GM20000 (cell line): ENCODE measurements at places on chromosomes 5 and 9.

GRCh38 chr9:74322661-74323314 lies 174.3 kb upstream of the RORB start:
- no peak for DNase-seq

- DNase-seq = no peak
These were observed 35.8 kb downstream of the WNK2 start for GRCh38 chr9:93219692-93220091.

- DNase-seq = no peak
These were observed 212.4 kb downstream of the DTWD2 start for GRCh38 chr5:118775790-118776499.

- no peak for DNase-seq
These were observed 230.7 kb downstream of the SEMA6A start for GRCh38 chr5:116343961-116344360.

DNA sequence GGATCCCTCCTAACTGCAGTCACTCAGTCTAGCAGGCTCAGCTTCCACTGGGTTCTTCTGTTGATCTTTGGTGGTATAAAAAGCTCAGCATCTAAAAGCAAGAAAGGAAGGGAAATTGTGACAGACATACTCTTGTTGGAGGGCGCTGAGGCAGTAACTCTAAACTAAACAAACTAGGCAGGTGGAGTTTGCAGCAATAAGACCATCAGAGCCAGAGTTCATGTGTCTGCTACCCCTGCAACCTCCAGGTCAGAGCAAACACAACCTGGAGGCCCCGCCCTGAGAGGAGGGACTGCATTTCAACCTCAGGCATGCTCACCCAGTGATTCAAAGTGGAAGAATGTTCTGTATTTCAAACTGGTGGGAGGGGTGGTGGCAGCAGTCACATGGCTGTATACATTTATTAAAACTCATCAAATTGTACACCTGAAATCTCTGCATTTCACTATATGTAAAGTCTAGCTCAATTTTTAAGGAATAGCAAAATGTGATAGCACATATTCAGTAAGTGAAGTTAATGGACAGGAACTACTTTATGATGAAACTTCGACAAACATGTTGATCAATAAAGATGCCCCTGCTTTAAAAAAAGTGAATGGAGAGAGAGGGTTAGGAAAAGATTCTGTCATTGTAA lies 7.1 kb downstream of the ACTL7A start:
- no peak for DNase-seq

GRCh38 chr5:131986161-131986912 lies 25.1 kb downstream of the ACSL6 start:
- no peak for DNase-seq

- no peak for DNase-seq
These were observed 130.0 kb downstream of the ENC1 start for GRCh38 chr5:74510476-74511075.

DNA sequence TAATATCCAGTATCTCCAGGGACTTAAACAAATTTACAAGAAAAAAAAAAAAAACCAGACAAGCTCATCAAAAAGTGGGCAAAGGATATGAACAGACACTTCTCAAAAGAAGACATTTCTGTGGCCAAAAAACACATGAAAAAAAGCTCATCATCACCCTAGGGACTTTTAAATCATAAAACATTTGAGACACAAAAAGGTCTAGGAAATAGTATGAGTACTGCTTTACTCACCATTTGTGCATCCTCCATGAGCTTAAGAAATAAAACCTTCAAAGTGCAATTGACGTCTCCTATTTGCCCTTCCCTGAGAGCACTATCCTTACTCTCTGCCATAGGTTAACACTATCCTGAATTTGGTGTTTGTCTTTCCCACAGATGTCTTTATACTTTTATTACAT lies 193.7 kb upstream of the NREP start:
- DNase-seq = no peak

DNA sequence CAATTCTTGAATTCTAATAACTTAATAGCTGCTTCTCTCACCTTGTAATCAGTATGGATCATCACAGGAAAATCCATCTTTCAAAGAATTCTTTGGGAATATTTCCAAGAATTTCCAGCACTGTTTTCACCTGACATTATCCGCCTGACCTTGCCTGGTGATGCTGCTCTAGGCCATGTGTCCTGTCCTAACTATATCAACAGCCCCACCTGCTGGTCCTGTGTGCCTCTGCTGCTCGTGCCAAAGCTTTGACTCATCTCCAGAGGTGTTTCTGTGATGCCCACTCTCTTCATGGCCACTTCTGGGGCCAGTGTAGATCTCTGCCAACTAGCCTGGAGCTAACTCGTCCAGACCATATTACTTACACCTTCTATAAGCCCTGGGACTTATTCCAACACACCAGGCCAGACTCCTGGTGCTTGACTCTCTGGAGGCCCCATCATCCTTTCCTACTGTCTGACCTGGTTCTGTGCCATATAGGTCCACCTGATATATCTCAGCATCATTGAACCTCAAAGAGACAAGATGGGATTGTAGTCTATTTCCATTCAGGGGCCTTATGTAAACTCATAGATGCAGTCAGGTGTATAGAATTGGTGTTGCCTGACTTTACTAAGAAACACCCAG lies 67.5 kb upstream of the CKMT2 start:
- DNase-seq = peak; percentile 69

DNA sequence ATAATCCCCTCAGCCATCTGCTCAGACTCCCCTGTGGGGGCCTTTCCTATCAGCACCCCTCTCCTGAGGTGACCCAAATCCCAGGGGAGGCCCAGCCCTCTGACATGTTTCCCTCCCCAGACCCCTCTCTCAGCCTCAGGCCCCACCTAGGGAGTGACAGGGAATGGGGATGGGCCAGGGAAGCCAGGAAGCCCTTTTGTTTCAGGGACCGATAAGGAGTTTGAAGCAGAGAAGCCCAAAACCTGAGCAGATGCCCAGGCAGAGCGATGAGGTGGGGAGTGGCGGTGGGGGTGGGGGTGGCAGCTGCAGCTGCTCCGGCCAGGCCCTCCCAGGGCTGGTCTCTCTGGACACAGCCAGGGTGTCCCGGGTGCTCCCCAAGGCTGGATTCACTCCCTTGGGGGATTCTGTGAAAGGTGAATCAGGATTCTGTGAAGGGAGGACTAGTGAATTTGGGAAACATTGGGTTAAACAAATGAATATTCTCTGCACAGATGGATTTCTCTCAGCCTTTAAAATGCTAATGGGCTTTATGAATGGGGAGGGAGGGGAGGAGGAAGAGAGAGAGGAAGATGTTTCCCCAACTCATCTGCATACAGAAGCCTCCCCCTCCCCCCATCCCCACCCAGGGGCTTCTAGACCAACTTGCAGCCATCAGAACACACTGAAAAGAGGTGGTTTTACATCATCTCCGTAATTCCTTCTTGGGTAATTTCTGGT lies 17.4 kb downstream of the AKNA start:
- DNase-seq = no peak

GRCh38 chr5:168706655-168707069 lies 127.5 kb upstream of the PANK3 start:
- DNase-seq = no peak

GRCh38 chr9:76677481-76678055 lies 86.7 kb upstream of the PCA3 start:
- no peak for DNase-seq

GRCh38 chr5:148586796-148587195 lies 67.5 kb downstream of the HTR4 start:
- no peak for DNase-seq
